GM12865 (cell line): ENCODE measurements at places on chromosomes 11 and 22.

DNA sequence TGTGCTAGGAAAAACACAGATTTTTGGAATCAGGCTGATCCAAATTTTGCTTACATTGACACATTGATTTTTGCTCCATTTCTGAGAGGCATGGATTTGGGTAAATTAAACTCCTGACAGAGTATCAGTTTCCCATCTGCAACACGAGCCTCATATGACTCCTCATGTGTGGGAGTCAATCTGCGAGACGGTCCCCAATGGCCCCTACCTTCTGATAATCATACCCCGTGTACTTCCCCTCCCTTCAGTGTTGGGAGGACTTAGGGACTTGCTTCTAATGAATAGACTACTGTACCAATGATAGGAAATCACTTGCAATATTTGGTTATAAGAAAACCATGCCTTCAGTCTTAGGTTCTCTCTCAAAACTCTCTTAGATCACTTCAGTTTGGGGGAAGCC lies 302.7 kb downstream of the ETS1 start:
- no peak for DNase-seq

- no peak for DNase-seq
These were observed 116.2 kb downstream of the KIAA1671 start for GRCh38 chr22:25068707-25069106.

DNA sequence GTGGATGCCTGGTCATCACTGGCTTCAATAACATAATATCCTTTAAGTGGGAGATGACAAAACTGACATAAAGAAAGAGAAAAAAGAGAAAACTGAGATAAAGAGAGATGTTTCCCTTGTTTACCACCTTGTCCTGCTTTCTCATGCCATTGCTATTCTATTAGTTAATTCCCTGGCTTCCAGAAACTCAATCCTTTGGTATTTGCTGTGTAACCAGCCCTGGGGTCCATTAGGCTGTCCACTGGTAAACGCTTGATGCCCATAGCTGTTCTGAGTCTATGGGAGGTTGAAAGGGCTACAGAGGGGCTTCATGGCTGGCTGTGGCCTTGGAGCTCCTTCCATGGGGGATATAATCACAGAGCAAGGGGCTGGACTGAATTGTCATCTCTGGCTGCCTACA lies 243.4 kb upstream of the PLET1 start:
- DNase-seq = no peak

- DNase-seq = peak; percentile 8
These were observed 61.4 kb downstream of the EFCAB6 start for GRCh38 chr22:43750751-43751150.

DNA sequence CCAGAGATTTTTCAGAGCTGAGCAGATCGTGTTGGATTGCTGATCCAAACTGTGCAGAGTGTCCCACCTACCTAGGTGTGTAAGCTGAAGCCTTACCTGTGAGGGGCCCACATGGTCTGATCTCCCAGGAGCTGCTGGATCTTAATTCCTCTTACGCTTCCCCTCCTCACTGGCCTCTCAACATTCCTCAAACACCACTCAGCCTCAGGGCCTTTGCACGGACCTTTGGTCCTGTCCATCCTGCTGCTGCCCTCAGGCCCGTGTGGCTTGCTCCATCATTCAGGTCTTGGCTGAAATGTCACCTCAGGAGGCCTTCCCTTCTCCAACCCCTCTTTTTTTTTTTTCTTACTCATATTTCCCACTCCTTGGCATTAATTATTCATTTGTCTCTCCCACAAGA lies 21.1 kb upstream of the RAB1B start:
- DNase-seq = no peak

DNA sequence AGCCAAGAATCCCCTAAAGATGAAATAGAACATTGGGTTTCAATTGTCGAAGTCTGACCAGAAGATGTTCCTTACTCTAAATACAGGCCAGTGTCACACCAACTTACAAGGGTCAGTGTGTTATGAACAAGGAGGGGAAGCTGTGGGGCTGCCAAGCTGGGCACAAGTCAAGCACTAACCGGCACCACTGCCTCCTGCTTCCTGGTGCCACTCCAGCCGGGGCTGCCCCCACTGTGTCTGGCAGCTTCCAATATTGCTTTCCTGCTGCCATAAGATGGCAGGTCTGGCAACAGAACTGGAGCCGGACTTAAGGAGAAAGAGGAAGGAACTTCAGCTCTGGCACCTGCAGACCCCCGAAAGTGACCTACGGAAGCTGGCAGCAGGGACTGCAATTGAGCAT lies 13.7 kb upstream of the VPS37C start:
- no peak for DNase-seq

GRCh38 chr11:108233277-108233945 lies 10.5 kb downstream of the ATM start:
- DNase-seq = no peak

- no peak for DNase-seq
These were observed 2.8 kb downstream of the ZNHIT2 start for GRCh38 chr11:65114538-65115171.

DNA sequence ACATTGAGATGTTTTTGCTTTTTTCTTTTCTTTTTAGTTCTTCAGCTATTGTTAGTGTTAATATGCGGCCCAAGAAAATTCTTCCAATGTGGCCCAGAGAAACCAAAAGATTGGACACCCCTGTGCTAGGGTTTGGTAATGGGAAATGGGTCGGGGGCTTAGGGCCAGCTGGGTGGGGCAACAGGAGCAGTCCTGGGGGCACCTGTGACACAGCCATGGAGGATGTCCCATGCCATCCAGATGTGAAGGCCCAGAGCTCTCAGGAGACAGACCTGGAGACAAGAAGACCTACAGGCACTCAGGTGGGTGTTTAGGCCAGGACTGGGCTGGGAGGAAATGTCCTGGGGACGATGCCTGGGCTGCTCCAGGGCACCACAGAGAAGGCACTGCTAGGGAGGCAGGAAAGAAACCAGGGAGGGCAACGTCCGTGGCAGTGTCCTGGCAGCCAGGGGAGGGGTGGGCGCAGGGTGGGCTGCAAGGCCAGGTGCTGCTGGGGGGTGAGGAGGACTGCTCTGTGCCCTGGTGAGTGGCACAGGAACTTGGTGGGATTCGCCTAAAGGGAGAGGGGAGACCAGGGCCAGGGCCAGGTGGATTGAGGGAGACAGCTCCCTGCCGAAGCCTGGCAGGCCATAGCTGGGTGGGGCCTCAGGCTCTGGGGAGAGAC lies 21.4 kb downstream of the RELT start:
- DNase-seq = no peak

- DNase-seq = peak; percentile 38
These were observed 169.1 kb downstream of the CADM1 start for GRCh38 chr11:115334932-115335788.

- no peak for DNase-seq
These were observed 663 bp upstream of the LARGE2 start for GRCh38 chr11:45921561-45922424.

GRCh38 chr11:21396342-21397008 lies 727.1 kb downstream of the NELL1 start:
- DNase-seq = no peak

DNA sequence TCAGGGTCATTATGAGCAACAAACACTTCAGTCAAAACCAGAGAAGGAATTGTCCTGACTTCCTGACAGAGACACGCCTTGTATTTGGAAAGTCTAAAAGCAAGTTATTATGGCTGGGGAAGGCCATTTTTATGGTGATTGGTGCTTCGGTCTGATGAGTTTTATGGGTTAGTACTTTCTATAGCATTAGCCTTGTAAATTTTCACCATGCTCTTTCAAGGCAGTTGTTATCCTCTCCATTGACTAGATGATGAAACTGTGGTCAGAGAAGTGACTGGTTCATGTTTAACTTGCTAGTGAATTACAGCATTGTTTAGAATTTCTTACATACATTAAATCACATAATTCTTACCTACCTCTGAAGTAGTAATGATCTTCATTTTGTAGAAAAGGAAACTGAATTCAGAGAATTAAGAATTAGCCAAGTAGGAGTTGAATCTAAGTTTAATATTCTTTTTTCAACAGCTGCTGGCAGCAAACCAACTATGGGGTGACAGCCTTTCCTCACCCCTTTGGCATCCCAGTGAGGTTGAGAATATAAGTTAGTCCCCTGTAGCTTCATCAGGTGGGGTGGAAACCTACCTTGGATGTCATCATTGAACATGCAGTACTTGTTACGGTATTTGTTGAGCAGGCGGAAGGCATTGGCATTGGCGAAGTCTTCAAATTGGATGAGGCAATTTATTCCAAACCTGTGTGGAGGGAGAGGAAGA lies 90.0 kb downstream of the CCDC81 start:
- DNase-seq = no peak

DNA sequence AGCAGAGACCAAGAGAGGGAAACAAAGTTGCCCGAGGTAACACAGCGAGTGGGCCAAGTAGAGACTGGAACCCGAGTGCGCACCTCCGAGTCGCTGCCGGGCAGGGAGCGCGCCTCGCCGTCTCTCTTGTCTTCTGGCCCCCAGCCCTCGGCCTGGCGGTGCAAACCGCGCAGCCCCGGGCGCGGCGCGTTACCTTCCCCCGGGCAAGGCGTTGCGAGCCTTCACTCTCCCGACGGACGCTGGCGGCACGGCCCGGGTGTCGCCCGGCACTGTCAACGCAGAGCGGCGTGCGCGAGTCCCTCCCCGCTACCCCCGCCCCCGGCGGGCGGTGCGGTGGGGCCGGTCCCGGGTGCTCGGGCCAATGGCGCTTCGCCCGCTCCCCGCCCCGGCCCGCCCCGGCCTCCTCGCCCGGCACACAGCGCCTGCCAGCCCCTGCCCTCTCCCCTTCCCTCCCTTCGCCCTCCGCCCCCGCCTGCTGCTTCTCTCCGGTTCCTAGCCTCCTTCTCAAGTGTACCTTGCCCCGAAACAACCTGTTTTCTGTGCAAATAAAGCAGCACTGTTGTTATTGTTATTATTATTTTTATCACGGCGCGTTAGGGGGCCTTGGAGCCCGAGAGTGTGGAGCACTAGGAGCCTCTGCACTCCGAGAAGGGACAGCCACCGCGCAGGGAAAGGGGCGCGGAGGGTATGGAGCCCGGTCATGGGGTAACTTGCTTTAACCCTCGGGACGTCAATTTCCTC lies at the start of gene SYTL2:
TSS of gene SYTL2 (minus strand) at position 271 of the 741 bp plus-strand sequence. CDS start 53,416 bp downstream, outside the sequence.
- peak; percentile 41 for DNase-seq

GRCh38 chr11:75639762-75640181 lies 29.1 kb downstream of the MAP6 start:
- DNase-seq = peak; percentile 42

DNA sequence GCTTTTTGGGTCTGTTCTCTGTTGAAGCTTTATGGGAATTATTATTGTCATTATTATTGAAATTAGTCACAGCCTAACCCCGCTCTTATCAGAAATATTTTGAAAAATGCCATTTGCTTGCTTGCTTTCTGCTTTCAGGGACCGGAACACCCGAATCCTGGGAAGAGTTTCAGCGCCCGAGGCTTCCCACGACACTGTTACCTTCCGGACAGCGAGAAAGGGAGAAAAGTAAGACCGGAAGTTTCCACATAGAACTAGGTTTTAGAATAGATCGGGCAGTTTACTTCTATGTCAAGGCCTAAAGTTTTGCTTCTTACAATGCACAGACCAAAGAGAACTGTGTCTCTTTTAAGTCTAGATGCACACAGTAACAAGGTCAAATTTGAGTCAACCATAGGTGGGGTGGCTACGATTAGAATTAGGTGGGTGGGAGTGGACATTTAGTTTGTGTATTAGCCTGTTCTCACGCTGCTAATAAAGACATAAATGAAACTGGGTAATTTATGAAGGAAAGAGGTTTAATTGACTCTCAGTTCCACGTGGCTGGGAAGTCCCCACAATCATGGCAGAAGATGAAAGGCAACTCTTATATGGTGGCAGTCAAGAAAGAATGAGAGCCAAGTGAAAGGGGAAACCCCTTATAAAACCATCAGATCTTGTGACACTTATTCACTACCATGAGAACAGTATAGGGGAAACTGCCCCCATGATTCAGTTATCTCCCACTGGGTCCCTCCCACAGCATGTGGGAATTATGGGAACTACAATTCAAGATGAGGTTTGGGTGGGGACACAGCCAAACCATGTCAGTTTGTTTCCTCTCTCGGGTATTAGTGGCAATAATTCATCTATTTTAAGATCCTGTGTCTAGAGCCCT lies 12.9 kb downstream of the MPEG1 start:
- peak; percentile 88 for DNase-seq
